Neural progenitor cell (in vitro differentiated cells): ENCODE measurements at places on chromosomes 1 and 21. TPM values are rescaled to one million over a fixed set of nuclear protein-coding genes. Genes with fewer than 3 reads are reported as not detected.

Gene CD48
- total RNA-seq = not detected in 2 replicates

- no peak for DNase-seq
These were observed 52.8 kb upstream of the TBX15 start for GRCh38 chr1:119040906-119041305.

- DNase-seq = no peak
These were observed 47.3 kb upstream of the COA6 start for GRCh38 chr1:234325878-234326496.

DNA sequence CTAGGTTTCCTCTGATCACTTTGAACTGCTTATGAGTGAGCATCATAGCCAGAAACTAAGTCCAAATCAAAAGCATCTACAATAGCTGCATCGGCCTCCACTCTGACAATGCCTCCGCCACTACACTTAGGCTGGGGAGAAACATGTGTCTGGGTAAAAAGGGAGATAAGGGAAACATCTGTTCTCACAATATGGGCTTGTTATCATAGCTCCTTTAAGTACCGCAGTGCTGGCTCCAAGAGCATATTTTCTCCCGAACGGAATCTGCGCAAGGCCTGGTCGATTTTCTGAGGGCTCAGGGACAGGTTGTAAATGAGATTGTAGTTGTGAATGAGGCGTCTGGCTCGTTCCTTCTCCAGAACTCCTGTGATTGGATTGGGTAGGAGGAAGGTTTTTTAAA is 63.9 kb upstream of the CYP2J2 start:
- no peak for DNase-seq

Gene FAM72C
- 8.1 and 14.8 TPM in 2 replicates for total RNA-seq
